CD8-positive, alpha-beta T cell (primary cell): ENCODE measurements at places on chromosomes 2 and 18. TPM values are rescaled to one million over a fixed set of nuclear protein-coding genes. Genes with fewer than 3 reads are reported as not detected.

Gene DCC
- total RNA-seq = not detected

Gene BUB1
- 3.1 TPM for total RNA-seq

Gene HTR2B
- not detected for total RNA-seq

Gene DNAJC10
- 27.5 TPM for total RNA-seq

Gene SDC1
- not detected for total RNA-seq

Gene RBM43
- total RNA-seq = 12.1 TPM

Gene CHRNA1
- 0.44 TPM for total RNA-seq

GRCh38 chr2:219062081-219062480 is 1.4 kb upstream of the IHH start:
- no peak for DNase-seq

DNA sequence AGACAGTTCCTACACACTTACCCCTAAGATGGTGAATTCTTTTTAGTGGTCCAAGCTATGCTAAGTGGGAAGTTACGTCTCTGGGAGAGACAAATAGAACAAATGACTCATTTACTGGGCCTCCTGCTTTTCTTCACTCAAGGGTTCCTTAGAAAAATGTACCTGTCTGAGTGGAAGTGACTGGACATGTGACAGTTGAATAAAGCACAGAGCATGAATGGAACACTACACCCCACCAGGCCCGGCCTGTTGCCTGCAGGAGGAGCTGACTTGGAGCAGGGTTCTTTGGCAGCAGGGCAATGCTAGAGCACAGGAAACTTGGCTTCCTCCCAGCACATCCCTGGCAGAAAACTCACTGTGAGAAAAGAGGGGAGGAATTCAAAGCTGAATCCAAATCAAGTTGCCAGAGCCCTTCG is 451.0 kb upstream of the SETBP1 start:
- no peak for DNase-seq

- DNase-seq = no peak
Measured at GRCh38 chr2:46188041-46188716, 109.0 kb upstream of the EPAS1 start.

DNA sequence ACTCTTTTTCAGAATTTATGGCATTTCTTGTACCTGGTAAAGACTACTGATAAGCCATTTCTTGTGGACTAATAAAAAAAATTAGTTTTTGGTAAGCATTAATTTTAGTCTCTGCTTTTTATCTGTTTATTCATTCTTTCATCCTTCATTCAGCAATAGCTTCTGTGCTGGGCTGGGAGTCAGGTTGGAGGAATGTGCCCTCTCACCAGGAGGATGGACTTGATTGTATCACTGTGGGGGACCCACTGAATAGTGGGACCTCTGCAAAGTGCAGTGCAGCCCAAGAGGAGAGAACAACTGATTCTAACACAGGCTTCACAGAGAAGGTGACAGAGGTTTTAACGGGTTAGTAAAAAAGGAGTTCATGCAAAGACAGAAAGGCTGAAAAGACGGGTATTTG is 39.1 kb downstream of the CDC42EP3 start:
- DNase-seq = no peak

DNA sequence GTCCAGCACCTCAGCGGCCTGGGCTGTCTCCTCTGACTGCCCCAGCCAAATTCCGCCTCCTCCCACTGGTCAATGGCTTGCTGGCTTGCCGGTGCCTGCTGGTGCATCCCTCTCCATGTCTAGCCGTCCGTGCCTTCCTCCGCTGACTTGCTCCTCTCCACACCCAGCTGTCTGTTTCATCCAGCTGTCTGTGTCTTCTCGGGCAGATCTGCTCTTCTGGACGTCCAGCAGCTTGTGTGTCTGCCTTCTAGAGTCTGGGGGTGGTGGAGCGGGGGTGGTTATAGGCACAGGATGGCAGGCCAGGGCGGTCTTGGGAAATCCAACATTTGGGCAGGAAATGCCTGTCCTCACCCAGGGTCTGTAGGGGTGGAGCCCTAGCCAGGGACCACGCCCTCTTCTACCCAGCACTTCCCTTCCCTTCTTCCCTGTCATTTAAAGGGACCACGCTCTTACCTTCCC is 369.2 kb downstream of the GALNT13 start:
- DNase-seq = no peak

- DNase-seq = no peak
Measured at GRCh38 chr2:159211447-159212396, 74.8 kb downstream of the WDSUB1 start.

GRCh38 chr18:10378688-10379420 is 75.6 kb upstream of the APCDD1 start:
- no peak for DNase-seq

DNA sequence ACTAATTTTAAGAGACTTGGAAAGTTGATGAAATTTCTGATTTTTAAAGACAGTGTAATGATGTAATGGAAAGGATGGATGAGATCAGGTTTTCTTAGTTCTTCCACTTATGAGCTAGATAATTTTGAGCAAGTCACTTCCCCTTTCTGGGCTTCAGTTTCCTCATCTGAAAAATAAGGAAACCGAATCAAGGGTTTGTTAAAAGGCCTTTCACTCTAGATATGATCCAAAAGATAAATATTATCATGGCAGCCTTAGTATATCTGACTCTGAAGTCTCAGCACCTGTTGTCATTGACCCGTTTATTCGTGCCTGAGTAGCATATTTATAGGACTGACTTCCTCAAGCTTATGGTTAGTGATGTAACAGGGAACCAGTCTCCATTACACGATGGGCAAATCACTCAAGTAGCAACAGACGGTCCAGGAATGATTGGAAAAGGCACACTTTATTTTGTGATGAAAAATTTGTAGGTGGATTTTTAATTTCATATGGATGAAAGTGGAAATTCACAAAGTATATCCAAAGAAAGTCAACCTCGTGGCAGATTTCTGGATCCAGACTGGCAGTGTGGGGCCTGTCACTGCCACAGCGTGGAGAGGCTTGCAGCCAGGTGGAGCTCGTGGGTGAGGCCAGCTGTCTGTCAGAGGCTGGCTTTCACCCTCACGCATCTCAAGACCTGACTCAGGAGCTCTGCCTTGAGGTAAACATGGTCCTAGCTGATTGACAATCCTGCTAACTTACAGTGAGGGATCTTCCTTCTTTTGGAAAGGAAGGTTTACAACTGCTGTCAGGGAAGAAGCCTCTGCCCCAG is 137.9 kb upstream of the CXCR4 start:
- no peak for DNase-seq
